ENCODE measurements at places on chromosomes 1 and 21. TPM values are rescaled to one million over a fixed set of nuclear protein-coding genes. Genes with fewer than 3 reads are reported as not detected.

DNA sequence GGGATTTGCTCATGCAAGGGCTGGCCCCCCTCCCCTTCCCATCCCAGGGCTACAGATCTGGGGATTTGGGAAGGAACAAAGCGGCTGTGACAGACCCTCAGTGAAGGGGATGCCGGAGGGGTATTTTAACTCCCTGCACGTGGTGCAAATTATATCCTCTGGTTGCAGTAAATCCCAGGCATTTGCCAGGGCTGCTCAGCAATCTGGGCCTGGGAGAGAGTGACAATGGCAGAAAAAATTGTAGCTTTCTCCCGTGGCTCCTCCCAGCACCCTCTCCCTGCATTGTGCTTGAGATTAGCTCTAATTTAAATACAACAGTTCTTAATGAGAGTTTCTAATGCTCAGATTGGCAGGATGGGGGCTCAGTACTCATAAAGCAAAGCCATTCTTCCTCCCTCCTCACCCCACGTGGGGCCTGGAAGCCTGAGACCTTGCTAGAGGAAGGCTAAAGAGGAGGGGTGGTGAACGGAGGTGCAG is 129.9 kb upstream of the CD34 start:
- no peaks in the 10 kb centered on the region for H3K36me3 ChIP-seq
- no peaks in the 10 kb centered on the region for H3K4me1 ChIP-seq
- no peak overlapping the region for H3K4me3 ChIP-seq
- no peak for DNase-seq
- H3K27ac ChIP-seq, result no peak overlapping the region

DNA sequence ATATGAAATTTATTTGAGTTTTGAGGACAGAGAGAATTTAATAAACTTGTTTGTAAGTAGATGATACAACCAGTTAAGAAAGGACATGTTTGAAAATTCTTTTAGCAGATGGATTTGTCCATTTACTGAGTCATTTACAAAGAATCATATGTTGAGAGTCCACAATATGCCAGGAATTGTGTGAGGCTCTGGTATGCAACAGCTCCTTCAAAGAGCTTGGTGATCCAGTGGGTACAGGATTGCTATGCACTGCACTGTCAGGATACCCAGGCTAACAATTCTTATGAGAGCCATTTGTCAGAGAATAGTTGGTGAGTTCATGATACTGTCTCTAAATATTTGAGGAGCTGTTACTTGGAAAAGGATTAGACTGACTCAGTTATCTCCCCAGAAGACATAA is 11.0 kb downstream of the DNM3 start:
- no peaks in the 10 kb centered on the region for H3K27me3 ChIP-seq
- no peak overlapping the region for H3K27ac ChIP-seq
- no peak for DNase-seq

DNA sequence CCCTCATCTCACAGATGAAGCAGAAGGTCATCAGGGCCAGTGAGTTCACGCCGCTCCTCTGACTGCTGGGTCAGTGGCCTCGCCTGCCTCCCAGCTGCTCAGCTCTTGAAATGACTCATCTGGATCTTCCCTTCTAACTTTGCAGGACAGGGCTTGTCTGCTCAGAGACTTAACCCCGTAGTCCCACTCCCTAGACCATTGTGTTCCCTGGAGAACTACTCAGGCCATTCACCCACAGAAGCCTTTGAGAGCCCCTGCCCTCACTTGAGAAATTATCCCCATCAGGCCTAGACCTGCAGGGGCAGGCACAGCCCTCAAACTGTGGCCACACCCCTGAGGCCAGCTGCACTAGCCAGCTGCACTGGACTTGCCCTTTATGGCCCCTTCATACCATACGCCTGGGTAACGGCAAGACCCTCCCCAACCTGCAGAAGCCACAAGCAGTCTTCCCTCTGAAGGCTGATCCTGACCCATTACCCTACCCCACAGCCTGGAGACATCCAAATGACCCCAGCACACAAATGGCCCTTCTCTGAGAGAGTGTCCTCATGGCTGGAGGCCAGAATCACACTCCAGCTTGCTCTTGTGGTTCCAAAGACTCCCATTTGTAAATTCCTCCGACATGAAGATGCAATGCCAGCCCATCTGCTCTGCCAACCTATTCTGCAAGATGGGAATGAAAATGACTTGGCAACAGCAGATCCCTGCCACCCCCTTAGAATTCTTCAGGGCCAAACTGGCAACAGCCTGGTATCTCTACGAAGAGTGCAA is 33.2 kb downstream of the RCSD1 start:
- peaks cover 56% of the 10 kb centered on the region for H3K36me3 ChIP-seq
- no peaks in the 10 kb centered on the region for H3K4me1 ChIP-seq
- no peak overlapping the region for H3K4me3 ChIP-seq
- no peak for DNase-seq
- H3K27me3 ChIP-seq, result no peaks in the 10 kb centered on the region

- no peak for DNase-seq
- H3K27ac ChIP-seq, result no peak overlapping the region
- no peaks in the 10 kb centered on the region for H3K36me3 ChIP-seq
- no peaks in the 10 kb centered on the region for H3K4me1 ChIP-seq
These were observed 30.4 kb downstream of the ERG start for GRCh38 chr21:38467911-38468310.

DNA sequence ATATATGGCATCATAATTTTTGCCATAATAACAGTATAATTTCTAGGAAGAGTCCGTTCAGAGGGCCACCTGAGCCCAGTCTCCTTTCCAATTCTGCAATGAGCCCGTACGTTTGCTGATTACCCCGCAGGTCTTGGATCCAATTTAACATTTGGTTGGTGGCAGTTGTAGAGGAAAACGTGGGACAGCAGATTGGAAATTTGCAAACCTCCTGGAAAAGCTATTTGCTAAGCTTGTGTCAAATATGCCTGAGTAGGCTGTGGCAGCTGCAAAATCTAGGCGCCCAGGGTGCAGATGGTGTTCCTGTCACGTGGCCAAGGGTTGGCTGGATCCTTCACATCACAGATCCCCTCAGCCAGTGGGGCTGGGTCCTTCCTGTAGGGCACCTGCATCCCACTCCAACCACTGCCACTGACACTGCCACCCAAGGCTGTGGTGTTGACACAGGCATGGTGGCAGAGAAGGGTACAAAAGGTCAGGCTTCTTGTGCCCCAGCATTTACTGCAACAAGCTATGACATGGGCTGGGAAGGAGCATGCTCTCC is 174.8 kb upstream of the SYT6 start:
- no peak overlapping the region for H3K27ac ChIP-seq
- no peaks in the 10 kb centered on the region for H3K27me3 ChIP-seq
- H3K4me1 ChIP-seq, result peaks cover 51% of the 10 kb centered on the region
- no peak overlapping the region for H3K4me3 ChIP-seq

GRCh38 chr1:12477936-12478611 is 139.9 kb downstream of the DHRS3 start:
- H3K36me3 ChIP-seq, result no peaks in the 10 kb centered on the region
- no peak for DNase-seq
- H3K27me3 ChIP-seq, result no peaks in the 10 kb centered on the region
- H3K4me3 ChIP-seq, result peak overlapping the region; percentile 13

MAP3K6 gene
- 12.8 TPM for total RNA-seq

FCRLB gene
- 1.1 TPM for total RNA-seq

PTPN7 gene
- 71.7 TPM for total RNA-seq

PRDM16 gene
- total RNA-seq, result not detected
